ENCODE measurements at places on chromosomes 6 and 20.

DNA sequence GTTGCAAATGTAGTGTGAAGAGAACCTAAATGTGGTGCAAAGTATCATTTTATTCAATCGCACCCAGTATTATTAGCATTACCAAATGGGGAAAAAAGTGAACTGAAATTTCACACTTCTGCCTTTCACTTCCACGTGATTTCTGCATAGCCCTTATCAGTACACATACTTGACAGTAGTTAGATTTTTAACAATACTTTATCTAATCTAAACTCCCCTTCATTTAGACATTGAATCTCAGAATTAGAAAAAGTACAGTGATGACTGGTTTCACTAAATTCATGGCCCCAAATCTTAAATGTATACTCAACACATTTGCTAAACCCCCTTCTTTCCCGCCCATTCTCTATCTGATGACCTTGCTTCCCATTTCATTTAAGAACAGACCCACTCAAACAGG is 14.3 kb downstream of the STX7 start:
- DNase-seq, result no peak

- no peak for DNase-seq
These were observed 113.3 kb downstream of the ZFP64 start for GRCh38 chr20:52078289-52078688.

DNA sequence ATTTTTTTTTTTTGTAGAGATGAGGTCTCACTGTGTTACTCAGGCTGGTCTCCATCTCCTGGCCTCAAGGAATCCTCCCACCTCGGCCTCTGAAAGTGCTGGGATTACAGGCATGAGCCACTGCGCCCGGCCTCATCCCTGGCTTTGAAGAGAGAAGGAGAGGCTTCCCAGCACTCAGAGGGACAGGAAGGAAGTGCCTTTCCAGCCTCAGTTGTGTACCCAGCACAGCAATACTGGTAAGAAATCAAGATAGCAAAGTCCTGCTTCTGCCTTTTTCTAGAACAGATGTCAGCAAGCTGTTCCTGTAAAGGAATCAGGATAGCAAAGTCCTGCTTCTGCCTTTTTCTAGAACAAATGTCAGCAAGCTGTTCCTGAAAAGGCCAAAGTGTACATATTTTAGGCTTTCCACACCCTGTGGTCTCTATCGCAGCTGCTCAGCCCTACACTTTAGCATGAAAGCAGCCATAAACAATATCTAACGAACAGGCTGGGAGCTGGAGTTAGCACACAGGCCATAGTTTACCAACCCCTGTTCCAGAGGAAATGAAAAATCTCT is 6.3 kb upstream of the PLTP start:
- DNase-seq, result no peak

DNA sequence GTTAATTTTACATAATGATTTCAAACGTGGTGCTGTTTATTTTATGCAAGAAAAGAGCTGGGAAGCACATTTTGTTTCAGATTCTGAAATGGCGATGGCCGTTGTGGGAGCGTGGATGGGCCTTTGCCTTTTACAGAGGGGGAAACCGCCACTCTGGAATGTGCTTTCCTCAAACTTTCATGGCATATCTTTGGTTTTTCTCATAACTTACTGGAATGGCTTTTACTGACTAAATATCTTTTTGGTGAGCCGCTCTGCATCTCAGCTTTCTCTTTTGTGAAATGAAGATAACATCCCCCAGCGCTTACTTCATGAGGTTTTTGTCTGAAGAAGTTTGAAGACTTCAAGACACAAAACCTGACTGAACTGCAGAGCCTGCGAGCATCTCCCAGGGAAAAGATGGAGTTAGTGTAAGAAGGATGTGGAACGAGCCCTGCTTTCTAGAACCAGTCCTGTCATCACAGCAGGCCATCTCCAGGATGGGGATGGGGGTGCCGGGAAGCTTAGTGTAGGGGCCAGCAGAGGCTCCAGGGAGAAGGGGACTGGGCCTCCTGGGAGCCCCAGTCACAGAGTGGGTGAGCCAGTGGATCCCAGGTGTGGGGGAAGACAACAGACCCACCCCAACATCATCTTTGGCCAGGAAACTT is 61.8 kb upstream of the TIAM2 start:
- DNase-seq, result no peak

DNA sequence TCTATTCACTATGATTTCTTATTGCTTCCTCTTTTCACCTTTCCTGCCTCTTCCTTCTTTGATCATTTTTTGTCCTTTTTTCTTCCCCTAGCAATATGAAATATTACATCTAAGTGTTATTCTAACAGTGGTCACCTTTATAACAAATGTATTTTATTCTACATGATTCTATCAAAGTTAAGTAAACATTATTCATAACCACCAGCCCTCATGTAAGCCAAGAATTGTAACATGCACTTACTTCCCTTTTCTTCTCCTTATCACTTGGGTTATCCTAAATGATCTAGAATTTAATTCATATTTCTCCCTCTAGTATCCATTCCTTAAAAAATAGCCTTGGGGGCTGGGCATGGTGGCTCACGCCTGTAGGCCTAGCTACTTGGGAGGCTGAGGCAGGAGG is 88.3 kb upstream of the SLC22A23 start:
- DNase-seq, result no peak

DNA sequence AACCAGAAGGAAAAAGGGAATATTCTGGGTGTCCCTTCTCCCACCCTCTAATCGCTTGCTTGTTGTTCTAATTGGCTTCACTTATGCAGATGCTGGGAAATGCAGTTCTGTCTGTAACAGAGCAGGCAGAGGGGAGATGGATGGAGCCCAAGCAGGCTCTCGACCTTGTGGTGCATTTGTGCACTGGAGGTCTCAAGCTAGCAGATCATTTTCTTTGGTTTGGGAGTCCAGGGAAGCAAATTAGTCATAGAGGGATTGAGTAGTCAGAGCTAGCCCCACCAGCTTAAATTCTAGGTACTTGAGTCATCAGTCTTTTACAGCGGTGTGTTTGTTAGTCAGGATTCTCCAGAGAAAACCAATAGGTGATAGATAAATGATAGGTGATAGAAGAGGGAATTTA is 234.7 kb upstream of the ECI2 start:
- no peak for DNase-seq

DNA sequence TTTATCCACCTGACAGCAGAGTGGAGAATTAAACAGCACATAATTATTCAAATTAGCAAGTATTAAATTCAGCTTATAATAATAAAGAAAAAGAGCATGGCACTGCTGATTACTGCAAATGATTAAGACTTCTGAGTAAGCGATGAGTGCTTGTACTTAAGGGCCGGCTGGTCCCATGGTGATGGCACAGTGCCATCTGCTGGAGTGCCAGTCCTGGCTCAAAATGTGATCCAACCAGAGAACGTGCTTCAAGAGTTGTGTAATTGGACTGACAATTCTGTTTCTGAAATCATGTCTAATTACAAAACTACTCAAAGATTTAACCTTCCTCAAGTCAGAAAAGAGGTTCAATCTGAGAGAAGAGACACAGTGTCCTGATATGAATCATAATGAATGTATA is 181.6 kb upstream of the RGS17 start:
- DNase-seq, result no peak

- no peak for DNase-seq
These were observed 706.3 kb downstream of the TFAP2A start for GRCh38 chr6:9708600-9708999.

GRCh38 chr6:162373192-162373591 is 354.4 kb downstream of the PRKN start:
- DNase-seq, result no peak

- peak; percentile 34 for DNase-seq
These were observed 25.3 kb downstream of the MDN1 start for GRCh38 chr6:89794324-89794723.

- no peak for DNase-seq
These were observed 39.3 kb downstream of the PCNA start for GRCh38 chr20:5080384-5080877.

- DNase-seq, result no peak
These were observed 21.6 kb downstream of the MOCS3 start for GRCh38 chr20:50980071-50980681.

- DNase-seq, result no peak
These were observed 70.5 kb downstream of the MOXD1 start for GRCh38 chr6:132330759-132331158.

- no peak for DNase-seq
These were observed 7.8 kb upstream of the PLTP start for GRCh38 chr20:45919542-45920399.

- no peak for DNase-seq
These were observed 158.6 kb downstream of the RNF144B start for GRCh38 chr6:18545726-18546125.

GRCh38 chr6:25217302-25217701 is 61.9 kb upstream of the CARMIL1 start:
- no peak for DNase-seq

GRCh38 chr6:38603496-38603895 is 36.2 kb downstream of the BTBD9 start:
- no peak for DNase-seq

DNA sequence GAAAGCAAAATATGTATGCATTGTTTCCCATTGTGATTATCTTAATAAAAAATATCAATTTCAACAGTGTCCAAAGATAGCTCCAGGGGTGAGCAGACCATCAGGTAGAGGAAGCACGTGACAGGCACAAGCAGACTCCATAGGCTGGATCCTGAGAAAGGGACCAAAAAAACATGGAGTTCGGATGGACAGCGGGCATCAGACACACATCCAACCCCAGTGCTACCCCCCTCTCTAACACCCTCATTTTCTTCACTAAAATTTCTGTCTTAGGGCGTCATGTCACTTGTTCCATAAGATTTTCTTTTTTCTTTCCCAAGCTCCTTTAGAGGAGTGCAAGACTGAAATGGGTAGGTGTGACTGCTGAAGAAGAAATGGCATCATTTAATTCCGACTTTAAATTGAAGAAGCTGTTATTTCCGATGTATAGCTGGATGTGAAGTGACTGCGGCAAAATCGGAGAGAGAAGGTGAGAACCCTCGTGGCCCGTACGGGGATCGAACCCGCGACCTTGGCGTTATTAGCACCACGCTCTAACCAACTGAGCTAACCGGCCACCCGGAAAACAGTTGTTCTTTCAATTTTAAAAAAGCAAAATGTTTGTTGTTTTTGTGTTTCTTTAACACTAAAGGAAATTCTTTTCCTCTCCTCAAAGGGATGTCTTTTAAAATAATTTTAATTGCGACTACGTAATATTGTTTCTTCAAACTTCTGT is 10.3 kb upstream of the PRSS16 start:
- peak; percentile 46 for DNase-seq

- DNase-seq, result no peak
These were observed 764.0 kb upstream of the CITED2 start for GRCh38 chr6:140138311-140139010.

GRCh38 chr20:8755340-8756118 is 313.4 kb upstream of the PLCB4 start:
- DNase-seq, result no peak

- DNase-seq, result no peak
These were observed 225.6 kb downstream of the PLCB1 start for GRCh38 chr20:8357703-8358102.

DNA sequence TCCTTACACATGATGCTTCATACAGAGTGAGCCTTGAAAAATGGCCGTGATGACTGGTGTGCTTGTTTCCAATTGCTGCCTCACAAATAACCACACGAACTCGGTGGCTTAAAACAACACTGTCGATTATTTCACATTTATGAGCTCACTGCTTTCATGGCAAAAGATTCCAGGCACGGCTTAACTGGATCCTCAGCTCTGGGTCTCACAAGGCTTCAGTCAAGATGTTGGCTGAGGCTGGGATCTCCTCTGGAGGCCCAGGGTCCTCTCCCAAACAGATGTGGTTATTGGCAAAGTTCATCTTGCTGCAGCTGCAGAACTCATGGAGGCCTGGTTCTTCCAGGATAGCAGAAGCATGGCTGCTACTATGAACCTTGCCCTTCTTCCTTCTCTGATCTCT is 144.6 kb downstream of the TFAP2C start:
- no peak for DNase-seq

DNA sequence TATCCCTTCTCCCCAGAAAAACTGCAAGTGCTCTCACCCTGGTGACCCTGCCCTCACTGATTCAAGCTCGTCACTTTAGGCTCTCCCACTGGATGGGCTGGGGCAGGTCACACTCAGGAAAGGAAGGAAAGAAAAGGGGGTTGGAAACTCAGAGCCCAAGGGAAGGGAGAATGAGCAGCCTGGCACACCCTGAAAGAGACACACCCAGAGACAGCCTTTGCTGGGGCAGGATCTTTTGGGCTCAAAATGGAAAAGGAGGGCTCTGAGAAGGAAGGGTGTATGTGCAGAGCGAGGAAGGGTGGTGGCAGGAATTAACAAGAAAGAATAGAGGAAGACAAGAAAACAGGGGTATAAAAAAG is 2.5 kb downstream of the PPP1R18 start:
- DNase-seq, result no peak

DNA sequence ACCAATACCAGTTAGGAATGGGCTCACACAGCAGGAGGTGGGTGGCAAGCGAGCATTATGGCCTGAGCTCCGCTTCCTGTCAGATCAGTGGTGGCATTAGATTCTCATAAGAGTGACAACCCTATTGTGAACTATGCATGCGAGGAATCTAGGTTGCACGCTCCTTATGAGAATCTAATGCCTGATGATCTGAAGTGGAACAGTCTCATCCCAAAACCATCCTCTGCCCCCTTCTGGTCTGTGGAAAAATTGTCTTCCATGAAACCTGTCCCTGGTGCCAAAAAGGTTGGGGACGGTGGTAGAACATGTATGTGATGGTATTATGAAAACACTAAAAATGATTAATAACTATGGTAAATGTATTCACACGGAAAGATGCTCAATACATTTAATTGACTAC is 99.7 kb upstream of the HIVEP1 start:
- no peak for DNase-seq

DNA sequence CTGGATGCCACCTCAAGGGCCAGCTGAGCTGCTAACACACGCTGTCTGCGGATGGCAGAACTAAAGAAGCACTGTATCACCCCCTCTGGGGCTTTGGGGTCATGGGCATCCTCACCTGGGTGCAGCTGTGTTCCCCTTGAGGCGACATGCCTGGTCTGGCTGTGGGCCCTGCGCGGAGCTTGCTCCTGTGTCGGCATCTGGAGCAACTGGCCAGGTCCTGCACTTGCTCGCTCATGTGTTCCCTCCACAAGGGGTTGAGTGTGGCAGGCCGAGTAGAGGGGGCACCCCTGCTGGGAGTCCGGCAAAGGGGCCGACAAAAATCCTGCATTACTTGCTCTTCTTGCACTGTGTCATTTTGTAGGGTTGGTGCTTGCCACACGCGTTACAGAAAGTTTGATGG is 189.0 kb downstream of the CDKAL1 start:
- no peak for DNase-seq

GRCh38 chr6:6826095-6826901 is 237.8 kb downstream of the LY86 start:
- DNase-seq, result no peak

- no peak for DNase-seq
These were observed 2.7 kb upstream of the DLL1 start for GRCh38 chr6:170293341-170294231.
